Ecto neural progenitor cell (in vitro differentiated cells): ENCODE measurements at places on chromosomes 12 and 14.

DNA sequence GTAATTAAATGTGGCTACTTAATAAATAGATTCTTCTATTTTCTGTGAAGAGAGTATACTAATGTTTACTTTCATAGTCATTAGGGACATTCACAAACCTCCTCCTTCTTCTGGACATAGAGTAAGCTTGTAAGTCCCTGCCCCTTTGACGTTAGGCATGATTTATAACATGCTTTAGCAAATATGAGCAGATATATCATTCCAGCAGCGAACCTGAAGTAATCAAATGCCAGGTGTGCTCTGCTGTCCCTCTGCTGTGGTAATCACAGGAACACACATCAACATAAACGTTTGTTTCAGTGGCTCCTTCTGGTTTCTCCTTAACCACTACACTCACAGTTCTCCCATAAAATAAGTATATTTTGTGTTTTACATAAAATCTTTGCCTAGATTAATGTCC, 961.8 kb downstream of the FLRT2 start:
- no peak for DNase-seq

DNA sequence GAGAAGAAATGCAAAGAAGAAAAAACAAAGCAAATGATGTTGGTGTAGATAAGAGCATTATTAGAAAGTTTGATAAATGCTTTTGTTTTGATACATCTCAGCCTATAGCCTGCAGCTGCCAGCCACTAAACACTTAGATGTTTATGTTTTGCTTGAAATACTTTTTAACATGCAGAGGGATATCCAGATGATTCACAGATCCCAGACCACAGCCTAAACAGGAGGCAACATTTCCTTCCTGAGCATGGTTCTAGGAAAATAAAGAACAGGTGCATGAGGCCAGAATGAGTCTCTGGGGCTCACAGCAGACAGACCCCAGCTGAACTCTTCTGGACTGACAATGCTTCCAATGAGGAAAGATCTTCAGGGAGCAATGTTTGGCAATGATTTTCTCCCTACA, 103.7 kb upstream of the EEA1 start:
- DNase-seq: no peak

GRCh38 chr12:106871477-106871876, 84.2 kb upstream of the TMEM263 start:
- DNase-seq: no peak

- DNase-seq: peak; percentile 92
Observed at GRCh38 chr12:49538510-49539403, at the start of gene KCNH3. Gene KCNH3 (plus strand): TSS chr12:49539030. CDS start chr12:49539417, 387 bp downstream.
